Upper lobe of right lung (tissue), 1 donor: ENCODE measurements at places on chromosomes 7 and 10. TPM values are rescaled to one million over a fixed set of nuclear protein-coding genes. Genes with fewer than 3 reads are reported as not detected.

MGMT gene
- 19.4 TPM for total RNA-seq

DNA sequence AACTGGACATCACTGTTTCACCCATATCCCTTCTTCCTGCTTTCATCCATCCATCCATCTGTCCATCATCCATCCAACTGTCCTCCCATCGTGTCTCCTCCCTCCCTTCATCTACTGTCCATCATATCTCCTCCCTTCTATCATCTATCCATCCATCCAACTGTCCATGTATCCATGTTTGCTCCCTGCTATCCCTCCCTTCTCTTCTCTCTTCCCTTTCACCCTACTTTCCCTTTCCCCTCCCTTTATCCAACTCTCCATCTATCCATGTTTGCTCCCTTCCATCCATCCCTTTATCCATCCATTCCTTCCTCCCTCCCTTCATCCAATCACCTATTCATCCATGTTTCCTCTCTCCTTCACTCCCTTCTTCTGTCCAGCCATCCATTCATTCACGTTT is 92.6 kb upstream of the CTBP2 start:
- H3K27me3 ChIP-seq = no peaks in the 10 kb centered on the region
- no peak for DNase-seq
- no peaks in the 10 kb centered on the region for H3K4me1 ChIP-seq

CNNM1 gene
- total RNA-seq = 0.69 TPM

- peaks cover 96% of the 10 kb centered on the region for H3K27me3 ChIP-seq
- H3K4me1 ChIP-seq = peaks cover 41% of the 10 kb centered on the region
- DNase-seq = no peak
- H3K36me3 ChIP-seq = no peaks in the 10 kb centered on the region
- H3K27ac ChIP-seq = no peak overlapping the region
- no peak overlapping the region for H3K4me3 ChIP-seq
Observed at GRCh38 chr10:8052341-8052955, 2.0 kb upstream of the GATA3 start.

GRCh38 chr7:74527842-74528241 is 74.1 kb downstream of the GTF2IRD1 start:
- no peaks in the 10 kb centered on the region for H3K4me1 ChIP-seq
- H3K27ac ChIP-seq = no peak overlapping the region
- H3K4me3 ChIP-seq = no peak overlapping the region
- no peak for DNase-seq

ACSL5 gene
- 79.1 TPM for total RNA-seq

GRCh38 chr7:114889646-114890285 is 32.1 kb upstream of the MDFIC start:
- no peaks in the 10 kb centered on the region for H3K36me3 ChIP-seq
- H3K4me1 ChIP-seq = no peaks in the 10 kb centered on the region
- H3K27ac ChIP-seq = no peak overlapping the region
- H3K4me3 ChIP-seq = no peak overlapping the region

COBL gene
- total RNA-seq = 29.2 TPM

DNA sequence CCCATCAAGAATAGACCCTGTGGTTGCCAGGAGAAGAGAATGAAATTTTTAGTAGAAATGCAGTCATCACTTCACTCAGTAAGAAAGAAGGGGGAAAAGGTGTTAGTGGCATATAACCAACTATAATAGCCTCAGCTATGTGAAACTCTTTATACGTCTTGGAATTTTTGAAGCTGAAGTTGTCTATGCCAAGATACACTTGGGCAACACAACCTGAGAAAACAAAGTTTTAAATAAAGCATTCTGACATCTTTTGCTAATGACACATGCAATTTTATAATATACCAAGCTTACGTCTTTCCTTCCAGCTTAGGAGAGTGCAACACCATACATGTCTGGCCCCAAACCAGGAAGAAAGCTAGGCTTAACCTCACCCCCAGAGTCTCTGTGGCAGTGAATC is 40.8 kb upstream of the ZNF438 start:
- peaks cover 22% of the 10 kb centered on the region for H3K4me1 ChIP-seq
- H3K27ac ChIP-seq = no peak overlapping the region
- H3K36me3 ChIP-seq = no peaks in the 10 kb centered on the region
- no peak overlapping the region for H3K4me3 ChIP-seq
- no peaks in the 10 kb centered on the region for H3K27me3 ChIP-seq
- no peak for DNase-seq
